Cerebellar nuclear complex (tissue), 1 donor: ENCODE measurements at places on chromosomes 12 and 14.

DNA sequence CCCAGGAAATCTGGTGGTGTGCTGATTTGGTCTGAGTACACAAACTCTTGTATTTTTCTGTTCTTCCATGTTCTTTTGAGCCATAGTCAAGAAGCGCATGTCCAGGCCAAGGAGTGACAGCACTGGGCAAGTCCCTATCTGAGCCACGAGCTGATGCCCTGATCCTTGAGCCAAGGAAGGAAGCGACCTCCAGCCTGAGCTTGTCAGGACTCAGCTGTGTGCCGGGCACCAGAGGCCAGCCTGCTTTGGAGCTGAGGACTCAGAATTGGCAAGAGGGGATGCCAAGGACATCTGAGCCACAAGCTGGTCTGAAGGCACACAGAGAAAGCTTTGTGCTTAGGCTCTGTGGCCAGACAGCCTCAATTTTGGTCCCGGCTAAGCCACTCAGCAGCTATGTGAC is 52.6 kb downstream of the GALNT16 start:
- peak; percentile 28 for DNase-seq

DNA sequence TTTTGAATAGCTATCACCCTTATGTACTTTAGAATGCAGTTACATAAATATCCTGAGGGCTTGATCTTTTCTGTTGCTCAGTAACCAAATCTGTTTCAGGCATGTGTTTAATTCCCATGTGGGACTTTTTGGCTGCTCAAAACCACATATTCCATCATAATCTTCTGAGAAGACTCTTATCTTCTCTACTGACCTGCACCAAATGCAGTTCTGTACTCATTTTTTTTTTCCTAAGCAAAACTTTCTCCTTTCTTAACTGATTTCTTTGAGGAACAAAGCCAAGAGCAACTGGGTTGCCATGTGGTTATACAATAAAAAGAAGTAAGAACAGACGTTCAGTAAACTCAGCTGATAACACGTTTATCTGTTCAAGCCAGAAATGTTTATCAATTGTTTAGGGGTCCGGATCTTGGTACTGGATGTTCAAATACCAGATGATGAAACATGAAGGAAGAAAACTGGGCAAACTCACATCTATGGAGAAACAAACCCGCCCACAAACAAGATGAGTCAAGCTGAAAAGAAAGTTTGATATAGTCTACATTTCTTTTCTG is 50.1 kb downstream of the TMEM132C start:
- DNase-seq = no peak

- DNase-seq = no peak
Measured at GRCh38 chr14:104265918-104266630, 127.7 kb downstream of the KIF26A start.

DNA sequence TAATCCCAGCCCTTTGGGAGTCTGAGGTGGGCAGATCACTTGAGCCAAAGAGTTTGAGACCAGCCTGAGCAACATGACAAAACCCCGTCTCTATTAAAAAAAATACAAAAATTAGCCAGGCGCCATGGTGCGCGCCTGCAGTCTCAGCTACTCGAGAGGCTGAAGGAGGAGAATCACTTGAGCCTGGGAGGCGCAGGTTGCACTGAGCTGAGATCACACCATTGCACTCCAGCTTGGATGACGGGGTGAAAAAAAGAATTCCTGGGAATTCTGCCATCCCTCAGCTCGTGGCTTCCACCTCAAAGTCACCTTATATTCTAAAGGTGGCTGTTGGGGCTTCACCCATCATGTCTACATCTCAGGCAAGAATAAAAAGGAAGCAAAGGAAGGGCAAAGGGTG is 12.9 kb downstream of the BCL2L14 start:
- no peak for DNase-seq

DNA sequence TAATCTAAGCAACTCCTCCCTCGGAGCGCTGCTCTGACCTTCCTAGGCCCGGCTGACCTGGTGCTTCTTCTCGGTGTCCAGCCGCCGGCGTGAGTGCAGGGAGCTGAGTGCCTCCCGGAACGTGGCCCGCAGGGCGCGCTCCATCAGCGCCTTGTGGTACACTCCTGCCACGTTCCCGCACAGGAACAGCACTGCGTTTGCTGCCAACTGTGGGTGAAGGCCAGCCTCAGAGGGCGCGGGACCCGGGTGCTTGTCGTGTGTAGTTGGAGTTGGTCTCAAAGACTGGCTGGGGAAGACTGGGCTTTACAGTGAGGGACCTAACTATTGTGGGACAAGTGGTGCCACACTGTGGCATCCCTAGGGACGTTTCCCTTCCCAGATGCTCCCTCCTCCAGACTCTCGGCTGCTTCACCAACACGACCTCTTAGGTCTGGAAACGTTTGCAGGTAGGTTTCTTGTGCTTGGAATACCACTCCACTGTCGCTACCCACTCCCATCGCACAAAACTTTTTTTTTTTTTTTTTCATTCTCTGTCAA is 3.1 kb downstream of the ADCY4 start:
- no peak for DNase-seq

DNA sequence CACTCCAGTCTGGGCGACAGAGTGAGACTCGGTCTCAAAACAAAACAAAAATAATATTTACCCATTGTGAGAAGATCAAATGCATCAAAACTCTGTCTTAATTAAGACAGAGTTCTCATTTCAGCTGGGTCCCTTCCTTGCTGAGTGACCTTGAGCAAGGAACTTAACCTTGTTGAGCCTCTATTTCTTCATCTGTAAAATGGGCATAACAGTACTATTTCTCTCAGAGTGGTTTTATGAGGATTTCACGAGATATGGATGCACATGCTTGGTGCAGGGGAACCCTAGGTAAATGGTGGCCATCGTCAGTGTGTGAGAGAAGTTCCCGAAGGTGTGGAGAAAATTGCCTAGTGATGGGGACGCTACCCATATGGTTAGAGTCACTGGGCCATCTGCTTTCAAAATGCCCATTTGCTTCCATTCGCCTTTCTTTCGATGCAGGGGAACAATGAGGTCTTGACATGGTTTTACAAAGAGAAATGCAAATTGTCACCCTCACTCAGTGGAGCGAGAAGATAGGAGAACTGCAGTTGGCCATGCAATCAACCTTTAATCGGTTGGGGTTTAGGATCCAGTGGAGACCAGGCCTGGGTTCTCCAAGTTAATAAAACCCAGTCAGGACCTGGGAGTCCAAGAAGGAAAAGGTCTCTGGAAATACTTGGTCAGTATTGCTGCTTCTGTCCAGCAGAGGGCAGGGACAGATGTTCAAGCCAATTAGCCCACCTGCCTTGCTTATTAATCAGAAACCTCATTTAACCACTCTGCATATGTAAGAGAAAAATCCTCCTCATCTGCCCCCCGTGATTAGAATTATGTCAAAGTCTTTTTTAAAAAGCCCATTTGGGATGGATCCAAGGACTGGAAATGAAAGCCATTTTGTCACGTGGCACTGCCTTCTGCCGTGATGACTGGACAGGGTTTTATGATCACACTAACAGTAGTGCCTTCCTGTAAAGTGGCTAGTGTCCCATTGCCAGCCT is 37.2 kb downstream of the CFAP251 start:
- no peak for DNase-seq

DNA sequence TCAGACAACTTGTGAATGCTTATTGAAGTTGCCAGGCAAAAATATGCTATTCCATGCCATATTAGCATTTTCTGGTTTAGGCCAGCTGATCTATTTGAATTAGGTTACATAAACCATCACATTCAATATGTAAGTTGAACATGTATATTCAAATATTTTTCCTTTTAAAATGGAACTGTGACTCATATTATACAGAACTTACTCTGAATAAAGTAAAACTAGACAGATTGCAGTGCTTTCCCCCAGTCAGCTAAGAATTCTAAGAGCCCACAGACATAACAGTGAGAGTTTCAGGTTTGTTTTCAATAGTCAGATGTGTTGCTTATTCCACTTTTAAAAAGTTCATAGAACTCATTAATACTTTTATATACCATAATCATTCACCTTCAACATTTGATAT is 119.8 kb downstream of the MGST1 start:
- DNase-seq = no peak

DNA sequence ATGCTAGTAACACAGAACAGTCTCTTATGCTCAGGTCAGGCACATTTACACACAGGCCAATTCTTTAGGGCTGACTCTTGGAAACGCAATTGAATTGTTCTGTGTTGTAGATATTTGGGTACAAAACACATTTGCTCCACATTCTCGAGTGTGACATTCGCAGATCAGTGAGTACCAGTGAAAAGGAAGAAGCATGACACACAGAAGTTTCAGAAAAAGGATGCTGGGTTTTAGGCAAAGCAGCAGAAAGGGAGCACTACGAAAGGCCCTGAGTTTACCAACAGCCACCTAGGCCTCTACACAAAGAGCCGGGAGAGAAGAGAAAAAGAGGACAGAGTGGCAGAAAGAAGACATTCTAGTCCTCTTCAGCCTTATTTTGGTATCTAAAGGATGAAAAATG is 254.4 kb upstream of the BTG1 start:
- no peak for DNase-seq

- DNase-seq = no peak
Measured at GRCh38 chr12:15741082-15741481, 48.1 kb downstream of the EPS8 start.

DNA sequence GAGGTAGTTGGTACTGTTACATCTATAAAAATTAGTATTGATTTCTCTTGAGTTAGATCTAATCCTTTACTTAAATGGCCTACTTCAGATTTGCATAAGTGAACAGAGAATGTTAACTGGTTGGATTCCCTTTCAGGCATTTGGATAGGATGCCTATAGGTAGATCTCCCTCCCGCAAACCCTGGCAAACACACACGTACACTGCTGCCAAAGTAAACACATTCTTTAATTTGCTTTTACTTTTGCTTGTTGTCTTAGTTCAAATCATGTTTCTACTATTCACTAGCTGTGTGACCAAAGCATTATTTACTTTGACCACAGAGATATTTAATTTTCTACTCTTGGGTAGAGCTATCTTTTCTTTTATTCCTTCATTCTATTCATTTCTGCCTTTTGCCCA is 936.1 kb upstream of the FBXO33 start:
- DNase-seq = no peak

DNA sequence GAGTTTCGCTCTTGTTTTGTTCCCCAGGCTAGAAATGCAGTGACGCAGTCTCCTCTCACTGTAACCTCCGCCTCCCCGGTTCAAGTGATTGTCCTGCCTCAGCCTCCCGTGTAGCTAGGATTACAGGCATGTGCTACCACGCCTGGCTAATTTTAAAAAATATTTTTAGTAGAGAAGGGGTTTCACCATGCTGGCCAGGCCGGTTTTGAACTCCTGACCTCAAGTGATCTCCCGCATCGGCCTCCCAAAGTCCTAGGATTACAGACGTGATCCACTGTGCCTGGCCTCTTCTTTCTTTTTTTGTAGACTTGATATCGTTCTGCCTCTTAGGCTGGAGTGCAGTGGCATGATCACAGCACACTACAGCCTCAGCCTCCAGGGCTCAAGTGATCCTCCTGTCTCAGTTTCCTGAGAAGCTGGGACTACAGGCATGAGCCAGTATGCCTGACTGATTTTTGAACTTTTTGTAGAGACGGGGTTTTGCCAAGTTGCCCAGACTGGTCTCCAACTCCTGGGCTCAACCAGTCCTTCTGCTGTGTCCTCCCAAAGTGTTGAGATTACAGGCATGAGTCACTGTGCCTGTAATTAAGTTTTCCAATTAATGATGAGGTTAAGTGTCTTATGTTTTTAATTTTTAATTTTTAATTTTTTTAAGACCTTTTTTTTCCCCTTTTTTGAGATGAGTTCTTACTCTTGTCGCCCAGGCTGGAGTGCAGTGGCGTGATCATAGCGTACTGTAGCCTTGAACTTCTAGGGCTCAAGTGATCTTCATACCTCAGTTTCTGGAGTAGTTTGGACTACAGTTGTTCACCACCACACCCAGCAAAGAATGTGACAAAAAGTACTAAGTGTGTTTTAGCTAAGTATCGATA is 10.2 kb downstream of the RCOR1 start:
- no peak for DNase-seq

GRCh38 chr12:116599285-116600136 is 40.3 kb downstream of the MAP1LC3B2 start:
- peak; percentile 27 for DNase-seq

DNA sequence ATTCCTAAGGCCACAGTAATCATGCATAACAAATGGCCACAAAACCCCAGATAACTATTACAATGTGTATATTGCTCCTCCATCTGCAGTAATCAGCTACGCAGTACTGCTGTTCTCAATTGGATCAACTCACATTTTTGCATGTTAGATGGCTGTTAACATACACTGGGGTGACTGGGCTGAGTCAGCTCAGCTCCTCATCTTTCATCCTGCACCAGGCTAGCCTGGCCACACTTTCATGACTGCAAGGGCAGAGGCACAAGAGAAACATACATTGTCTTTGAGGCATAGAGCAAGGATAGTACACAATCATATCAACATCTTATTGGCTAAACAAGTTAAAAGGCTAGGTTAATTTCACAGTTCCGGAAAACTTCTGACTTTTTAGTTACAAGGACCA is 306.6 kb downstream of the SLC6A15 start:
- no peak for DNase-seq
